ENCODE measurements at places on chromosomes 2 and 18.

DNA sequence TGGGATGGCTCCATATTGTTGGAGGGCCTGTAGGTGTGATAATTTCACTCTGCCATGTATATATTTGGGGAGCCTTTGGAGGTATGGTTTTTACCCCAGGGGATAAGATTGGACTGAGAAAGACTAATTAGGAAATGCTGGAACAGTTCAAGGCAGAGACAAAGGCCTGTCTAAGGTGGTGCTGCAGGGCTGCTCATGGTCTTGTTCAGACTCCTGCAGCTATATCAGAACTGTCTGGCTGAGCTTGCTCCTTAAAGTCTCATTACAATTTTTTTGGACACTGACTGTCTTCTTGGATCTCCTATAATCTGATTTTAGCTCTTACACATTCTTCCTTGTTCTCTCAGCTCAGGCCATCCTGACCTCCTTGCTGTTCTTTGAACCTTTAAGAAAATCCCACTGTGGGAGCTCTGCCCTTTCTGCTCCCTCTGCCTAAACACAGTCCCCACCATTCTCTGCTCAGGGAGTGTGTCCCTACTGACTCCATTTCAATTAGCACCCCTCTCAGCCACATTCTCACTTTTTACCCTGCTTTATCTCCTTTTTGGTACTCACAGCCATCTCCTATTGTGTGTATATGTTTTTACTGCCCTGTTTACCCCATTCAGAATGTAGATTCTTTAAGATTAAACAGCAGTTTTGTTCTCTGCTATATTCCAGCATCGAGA is 468.7 kb upstream of the FANCL start:
- DNase-seq: no peak

DNA sequence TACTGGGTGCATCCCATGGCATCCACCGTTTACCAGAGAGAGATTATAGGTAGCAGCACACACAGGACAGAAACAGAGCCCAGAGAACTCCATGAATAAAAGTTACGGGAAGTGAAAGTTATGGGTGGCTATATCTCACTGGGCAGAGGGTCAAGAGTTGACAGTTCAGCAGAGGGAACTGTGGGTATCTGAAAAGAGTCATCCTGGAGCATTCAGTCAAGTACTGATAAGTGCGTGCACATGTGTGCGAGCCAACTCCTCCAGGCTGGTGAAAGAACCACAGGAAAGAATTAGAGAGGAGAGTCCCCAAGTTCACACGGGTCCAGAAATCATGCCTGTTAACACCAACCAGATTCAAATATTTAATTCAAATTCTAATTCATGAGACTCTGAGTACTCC is 1588.2 kb downstream of the LRP1B start:
- no peak for DNase-seq

DNA sequence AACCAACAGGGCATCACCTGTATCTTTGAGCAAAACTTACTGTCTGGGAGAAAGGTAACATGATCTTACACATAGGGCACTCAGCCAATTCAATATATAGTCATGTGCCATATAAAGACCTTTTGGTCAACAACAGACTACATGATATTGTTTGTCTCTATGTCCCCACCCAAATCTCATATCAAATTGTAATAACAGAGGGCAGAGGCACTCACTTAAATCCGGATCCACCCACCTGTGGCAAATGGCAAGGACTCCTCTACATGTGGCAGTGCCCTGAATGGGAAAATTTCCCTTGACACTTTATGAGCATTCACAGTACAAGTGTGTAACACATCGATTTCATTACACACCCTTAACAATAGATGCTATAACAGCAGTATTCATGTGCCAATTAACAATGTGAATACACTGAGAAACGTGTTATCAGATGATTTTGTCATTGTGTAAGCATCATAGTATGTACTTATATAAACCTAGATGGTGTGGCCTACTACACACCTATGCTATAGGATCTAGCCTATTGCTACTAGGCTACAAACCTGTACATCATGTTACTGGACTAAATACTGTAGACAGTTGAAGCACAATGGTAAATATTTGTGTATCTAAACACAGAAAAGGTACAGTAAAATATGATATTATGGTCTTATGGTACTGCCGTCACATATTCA is 64.2 kb downstream of the STRADB start:
- DNase-seq: no peak

- DNase-seq: no peak
These were observed 3.9 kb upstream of the IL1R2 start for GRCh38 chr2:101987832-101988231.

DNA sequence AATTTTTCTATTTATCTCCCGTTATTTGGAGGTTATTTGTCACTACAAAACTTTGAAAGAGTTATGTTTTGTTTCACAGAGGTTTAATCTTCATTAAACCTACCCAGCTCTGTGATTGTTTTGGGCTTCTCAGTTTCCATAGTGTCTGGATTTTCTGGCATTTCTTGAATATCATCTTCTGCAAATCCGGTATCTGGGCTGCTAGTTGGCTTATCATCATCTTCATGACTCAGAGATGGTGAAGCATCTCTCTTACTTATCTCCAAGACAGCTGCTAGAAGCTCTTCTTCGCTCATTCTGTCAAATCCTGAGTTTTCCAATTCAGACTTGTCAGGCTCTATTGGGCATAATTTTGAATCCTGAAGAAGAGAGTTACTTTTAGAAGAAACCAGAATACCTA is 55.6 kb downstream of the VIL1 start:
- DNase-seq: no peak

- DNase-seq: no peak
These were observed 17.9 kb upstream of the LRRTM1 start for GRCh38 chr2:80322311-80322920.

- DNase-seq: no peak
These were observed 16.2 kb upstream of the ALPI start for GRCh38 chr2:232439758-232440135.

GRCh38 chr18:44767807-44768206 is 87.1 kb downstream of the SETBP1 start:
- no peak for DNase-seq

DNA sequence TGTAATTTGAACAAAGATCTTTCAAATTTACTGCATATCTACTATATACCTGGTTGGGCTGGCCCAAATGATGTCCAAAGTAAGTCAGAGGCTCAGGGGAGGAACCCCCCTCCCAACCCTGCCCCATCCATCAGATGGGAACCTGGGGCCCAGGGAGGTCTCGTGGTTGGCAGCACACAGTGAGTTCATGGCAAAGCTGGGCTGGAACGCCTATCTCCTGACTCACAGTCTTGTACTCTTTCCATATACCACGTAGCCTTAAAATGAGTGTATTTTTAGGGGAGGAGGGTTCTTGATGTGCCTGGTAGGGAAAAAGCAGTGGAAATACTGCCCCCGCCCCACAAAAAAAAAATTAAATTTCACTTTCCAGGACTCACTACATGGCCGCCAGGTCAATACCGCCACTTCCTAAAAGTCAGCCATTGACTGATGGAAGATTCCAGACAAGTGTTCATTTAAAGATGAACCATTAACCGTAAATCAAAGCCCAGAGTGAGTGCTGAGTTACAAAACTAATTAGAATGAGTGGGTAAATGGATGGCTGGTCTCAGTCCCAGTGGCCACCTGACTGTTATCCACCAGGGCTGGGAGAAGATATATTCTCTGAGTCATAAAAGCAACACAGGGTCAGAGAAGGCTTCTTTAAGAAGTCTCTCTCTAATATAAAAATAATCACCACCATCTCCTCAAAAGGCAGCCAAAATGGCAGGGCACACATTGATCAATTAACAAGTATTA is 80.5 kb downstream of the ZBTB7C start:
- no peak for DNase-seq

- DNase-seq: no peak
These were observed 1.1 kb upstream of the DGKD start for GRCh38 chr2:233353101-233353768.

GRCh38 chr18:3498698-3499471 is 48.9 kb downstream of the TGIF1 start:
- no peak for DNase-seq

- DNase-seq: no peak
These were observed 5.3 kb downstream of the SATB2 start for GRCh38 chr2:199452260-199452990.

DNA sequence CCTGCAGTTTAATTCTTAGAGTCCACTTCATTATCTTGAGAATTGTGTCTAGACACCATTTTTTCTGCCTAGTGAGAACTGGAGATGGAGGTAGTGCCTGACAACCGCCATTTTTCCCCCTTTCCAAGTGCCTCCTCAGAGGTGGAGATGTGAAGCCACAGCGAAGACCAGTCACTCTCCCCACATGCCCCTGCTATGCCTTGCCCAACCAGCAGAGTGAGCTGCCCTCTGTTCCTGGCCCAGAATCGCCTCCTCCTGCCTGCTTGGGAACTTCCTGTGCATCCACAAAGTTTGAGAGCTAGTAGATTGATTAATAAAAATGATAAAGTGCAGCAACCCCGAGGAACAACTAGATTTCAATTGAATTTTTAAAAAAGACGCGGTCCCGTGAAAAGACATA is 123.3 kb downstream of the CLIP4 start:
- DNase-seq: no peak

GRCh38 chr18:5144629-5145028 is 52.4 kb downstream of the AKAIN1 start:
- DNase-seq: no peak

DNA sequence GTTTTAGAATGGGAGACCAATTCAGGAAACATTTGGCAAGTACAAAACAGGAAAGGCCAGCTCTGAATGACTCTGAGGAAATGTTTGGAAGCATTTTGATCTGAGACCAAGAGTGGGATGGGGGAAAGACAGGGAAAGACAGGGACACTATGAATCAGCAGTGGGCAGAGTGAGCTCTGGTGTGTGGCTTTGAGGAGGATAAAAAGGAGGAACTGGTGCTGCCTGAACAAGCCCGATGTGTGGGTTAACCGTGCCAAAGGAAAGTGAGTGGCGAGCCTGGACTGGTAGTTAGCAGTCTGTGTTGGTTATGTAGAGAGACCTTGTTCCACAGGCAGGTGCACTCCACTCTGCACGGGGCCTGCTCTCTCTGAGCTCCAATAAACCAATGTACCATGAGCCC is 5.3 kb downstream of the MFSD6 start:
- DNase-seq: no peak

GRCh38 chr2:10339647-10340592 is 37.2 kb downstream of the HPCAL1 start:
- no peak for DNase-seq

DNA sequence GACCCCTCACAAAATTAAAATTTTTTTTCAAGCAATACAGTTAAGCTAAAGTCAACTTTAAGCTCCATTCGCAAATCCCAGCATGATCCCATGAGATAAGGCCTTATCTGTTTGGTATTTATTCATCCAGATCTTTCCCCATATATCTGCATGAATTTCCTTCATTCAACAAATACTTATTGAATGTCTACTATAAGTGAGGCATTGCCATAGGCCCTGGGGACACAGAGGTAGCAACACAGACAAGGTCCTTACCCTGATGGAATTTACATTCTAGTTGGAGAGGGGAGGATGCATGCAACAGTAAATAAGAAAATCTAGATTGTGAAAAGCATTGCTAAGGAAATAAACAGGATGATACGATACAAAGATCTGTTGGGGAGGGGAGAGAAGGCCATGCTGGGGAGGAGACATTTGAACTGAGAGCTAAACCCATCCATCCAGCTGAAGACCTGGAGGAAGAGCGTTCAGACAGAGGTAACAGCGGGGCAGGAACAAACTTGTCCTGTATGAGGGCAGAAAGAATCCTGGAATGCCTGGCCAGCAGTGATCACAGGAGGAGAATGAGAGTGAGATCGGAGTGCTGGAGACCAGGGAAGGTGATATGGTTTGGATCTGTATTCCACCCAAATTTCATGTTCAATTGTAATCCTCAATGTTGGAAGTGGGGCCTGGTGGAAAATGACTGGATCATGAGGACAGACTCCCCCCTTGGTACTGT is 71.6 kb downstream of the SDC1 start:
- DNase-seq: no peak

- no peak for DNase-seq
These were observed 134.2 kb upstream of the HNRNPA3 start for GRCh38 chr2:177078416-177078815.

DNA sequence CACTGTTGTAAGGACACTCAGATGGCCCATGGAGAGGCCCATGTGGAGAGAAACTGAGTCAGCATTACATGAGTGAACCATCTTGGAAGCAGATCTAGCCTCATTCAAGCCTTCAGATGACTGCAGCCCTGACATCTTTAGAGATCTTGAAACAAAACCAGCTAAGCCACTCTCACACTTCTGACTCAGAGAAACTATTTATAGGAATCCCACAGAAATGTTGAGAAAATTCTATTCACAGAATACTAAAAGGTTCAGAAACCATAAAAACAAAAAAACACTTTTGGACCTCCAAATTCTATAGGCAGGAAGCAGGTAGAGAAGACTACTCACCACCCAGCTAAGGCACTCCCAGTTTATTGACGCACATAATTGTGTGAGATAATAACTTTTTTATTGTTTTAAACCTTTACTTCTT is 8.7 kb downstream of the TMEM169 start:
- no peak for DNase-seq

DNA sequence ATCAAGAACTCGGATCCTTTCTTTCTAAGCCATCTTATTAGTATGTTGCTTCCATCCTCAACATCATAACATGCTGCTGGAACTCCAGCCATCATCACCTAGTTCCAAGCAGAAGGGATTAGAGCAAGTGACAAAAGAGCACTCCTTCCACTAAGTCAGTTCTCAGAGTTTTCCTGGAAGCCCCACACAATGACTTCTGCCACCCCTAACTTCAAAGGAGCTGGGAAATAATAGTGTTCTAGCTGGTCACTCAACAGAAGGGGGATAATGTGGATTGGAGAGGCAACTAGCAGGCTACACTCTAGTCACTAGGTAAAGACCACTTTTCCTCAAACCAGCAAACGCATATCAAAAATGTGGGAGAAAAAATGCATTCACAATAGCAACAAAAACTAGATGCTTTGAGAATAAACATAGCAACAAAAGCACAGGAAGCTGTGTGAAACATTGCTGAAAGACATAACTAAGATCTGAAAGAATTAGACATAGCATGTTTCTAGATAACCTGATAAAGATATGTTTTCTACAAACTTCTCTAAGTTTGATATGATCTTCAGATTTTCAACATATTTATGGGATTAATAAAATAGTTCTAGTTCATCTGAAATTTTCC is 39.5 kb downstream of the COX7A2L start:
- no peak for DNase-seq

- no peak for DNase-seq
These were observed 265.4 kb downstream of the ZNF385B start for GRCh38 chr2:179596018-179596417.

DNA sequence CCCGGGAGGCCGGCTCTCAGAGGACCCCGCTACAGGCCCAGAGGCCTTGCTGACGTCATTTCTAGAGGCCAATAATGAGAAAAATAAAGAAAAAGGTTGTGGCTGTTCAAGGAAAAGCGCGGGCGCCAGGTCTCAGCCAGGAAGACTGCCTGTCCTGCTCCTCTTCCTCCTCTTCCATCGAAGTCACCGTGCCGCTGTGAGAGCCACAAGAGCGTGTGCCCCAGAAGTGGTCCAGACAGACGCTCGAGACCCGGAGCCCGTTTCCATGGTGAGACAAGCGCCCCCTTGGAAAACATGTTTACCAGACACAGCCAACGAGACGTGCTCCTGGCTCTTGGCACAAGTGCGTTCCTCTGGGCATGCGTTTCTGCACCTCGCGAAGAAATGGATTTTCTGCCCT is 210.5 kb downstream of the HDAC4 start:
- DNase-seq: no peak

- DNase-seq: no peak
These were observed 84.5 kb downstream of the ABI2 start for GRCh38 chr2:203412546-203413331.
